ENCODE measurements at places on chromosomes 2 and 18. TPM values are rescaled to one million over a fixed set of nuclear protein-coding genes. Genes with fewer than 3 reads are reported as not detected.

- peak; percentile 38 for DNase-seq
Observed at GRCh38 chr18:79405019-79405780, 9.5 kb downstream of the NFATC1 start.

- no peak for DNase-seq
Observed at GRCh38 chr2:230872151-230872967, 7.6 kb downstream of the ITM2C start.

DNA sequence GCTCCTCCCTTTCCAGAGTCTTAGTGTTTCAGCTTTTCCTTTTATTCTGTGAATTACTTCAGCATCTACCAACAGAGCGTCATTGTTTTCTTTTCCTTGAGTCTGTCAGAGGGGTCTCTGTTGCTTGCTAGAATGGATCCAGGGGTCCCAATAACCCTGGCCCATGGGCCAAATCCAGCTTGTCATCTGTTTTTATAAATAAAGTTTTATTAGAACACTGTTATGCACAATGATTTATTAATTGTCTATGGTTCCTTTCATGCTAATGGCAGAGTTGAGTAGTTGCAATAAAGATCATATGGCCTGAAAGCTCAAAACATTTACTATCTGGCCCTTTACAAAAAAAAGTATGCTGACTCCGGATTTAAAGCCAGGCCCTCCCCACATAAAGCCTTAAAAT lies 58.8 kb downstream of the MRPL35 start:
- no peak for DNase-seq

The NCKAP5 gene
- not detected for polyA plus RNA-seq

DNA sequence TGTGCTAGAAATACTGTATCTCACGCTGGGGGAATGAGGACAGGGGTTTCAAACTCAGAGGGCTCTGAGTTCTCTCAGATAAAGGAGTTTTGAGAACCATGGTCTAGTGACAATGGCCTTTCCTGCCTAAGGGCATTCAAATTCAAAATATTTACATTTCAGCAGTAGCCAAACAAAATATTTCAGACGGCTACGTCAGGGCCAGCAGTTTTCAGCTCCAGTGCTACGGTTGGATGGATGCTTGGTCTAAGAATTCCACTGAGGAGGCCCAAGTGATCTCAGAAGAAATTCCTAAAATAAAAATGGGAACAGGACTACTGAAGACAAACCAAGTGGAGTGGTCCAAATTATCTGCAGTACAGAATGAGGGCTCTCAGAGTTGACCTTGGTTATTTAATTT lies 41.1 kb upstream of the SCG2 start:
- DNase-seq, result no peak

The OR6B2 gene
- not detected for polyA plus RNA-seq

GRCh38 chr2:263774-264492 lies at the start of gene SH3YL1:
SH3YL1 (minus strand) TSS chr2:264032; CDS start chr2:263984, 48 bp downstream.
- DNase-seq, result peak; percentile 74

DNA sequence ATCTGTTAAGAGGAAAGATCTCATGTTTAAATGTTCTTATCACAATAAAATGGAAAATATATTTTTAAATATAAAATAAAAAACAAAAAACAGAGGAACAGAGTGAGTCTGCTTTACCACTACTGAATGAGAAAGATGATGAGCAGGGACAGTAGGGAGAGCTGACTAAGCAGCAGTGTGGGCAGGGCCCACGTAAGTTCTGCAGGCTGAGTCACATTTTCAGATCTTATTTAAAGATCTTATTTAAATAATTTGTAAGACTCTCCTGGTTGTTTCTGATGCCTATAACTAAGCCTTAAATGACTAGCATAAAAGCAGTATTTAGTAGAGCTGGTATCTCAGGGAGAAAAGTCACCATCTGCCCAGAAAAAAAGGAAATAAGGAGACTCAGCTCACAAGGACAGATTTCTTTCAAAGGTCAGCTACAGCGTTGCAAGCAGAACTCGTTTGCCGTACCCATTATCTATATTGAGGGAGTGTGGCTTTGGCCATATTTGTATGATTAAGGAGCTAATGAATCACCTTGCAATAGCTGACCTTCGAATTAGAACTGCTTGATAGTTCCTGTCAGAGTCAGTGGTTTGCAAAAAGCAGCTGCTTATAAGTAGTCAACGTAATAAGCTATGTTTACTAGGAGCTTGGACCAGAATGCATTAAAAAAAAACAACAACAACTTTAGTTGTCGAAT lies 322.1 kb upstream of the CHAC2 start:
- DNase-seq, result no peak

DNA sequence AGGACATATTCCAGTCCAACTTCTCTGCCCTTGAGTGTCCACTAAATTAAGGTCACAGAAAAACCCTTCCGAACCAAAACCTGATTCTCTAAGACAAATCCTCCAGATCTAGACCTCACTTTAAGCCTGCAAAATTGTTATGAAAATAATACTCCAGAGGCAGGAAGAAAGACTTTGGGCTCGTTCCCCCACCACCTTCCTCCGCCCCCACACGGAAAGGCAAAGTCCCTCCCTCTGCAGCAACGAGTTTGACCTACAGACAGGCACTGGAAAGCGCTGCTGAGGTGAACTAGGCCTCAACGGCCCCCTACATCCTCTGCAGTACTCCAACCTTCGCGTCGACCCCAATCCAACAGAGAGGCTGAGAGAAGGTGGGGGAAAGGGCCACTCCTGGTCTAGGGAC lies 808 bp downstream of the ATP5MC3 start:
- peak; percentile 42 for DNase-seq

- DNase-seq, result no peak
Observed at GRCh38 chr18:76767954-76768353, 54.4 kb upstream of the ZNF236 start.

DNA sequence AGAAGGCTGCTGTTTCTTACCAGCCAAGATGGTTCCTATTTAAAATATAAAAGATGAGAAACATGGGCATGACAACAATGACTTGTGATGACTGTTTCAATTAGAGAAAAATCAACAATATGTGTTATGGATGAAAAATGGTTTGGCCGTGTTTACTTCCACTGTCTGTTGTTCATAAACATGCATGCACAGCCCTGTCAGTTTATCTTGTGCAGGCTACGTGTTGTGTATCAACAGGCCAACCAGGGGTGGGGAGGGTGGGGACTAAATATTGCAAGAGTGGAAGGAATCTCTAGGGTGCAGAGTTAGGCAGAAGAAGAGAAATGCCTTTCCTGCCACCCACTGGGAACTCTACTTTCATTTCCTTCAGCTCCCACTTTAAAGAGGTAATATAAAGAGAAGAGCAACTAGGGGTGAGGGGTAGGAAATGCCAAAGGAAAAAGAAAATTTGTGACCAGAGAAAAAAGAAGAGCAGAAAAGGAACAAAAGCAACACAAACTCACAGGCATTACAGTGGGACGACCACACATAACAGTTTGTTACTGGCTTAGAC lies 116.8 kb upstream of the MEIS1 start:
- DNase-seq, result no peak

DNA sequence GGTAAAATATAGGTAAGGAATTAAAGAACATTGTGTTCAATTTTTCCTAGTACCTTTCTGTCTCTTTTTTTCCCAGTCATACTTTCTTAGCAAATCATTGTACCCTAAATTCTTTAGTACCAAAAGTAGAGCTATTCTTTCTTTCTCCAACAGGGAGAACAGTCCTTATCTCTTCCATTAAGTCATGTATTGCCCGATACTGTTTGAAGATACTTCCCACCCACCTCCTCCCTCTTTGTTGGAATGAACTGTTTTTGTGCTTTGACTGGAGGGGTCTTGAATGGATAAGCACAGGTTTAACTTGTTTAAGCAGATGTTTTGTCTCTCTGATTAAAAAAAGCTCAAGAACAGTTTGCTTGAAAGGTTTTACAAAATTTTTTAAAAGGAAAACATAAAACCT lies 41.3 kb downstream of the RAB10 start:
- DNase-seq, result no peak

- no peak for DNase-seq
Observed at GRCh38 chr2:182088681-182089320, 103.1 kb downstream of the PPP1R1C start.

- no peak for DNase-seq
Observed at GRCh38 chr2:172342078-172342477, 85.3 kb upstream of the ITGA6 start.

- no peak for DNase-seq
Observed at GRCh38 chr2:96184188-96184587, 24.4 kb downstream of the STARD7 start.

The SCN3A gene
- polyA plus RNA-seq, result not detected

- DNase-seq, result no peak
Observed at GRCh38 chr2:148273158-148273691, 252.3 kb downstream of the MBD5 start.

The GORASP2 gene
- 111 TPM for polyA plus RNA-seq

DNA sequence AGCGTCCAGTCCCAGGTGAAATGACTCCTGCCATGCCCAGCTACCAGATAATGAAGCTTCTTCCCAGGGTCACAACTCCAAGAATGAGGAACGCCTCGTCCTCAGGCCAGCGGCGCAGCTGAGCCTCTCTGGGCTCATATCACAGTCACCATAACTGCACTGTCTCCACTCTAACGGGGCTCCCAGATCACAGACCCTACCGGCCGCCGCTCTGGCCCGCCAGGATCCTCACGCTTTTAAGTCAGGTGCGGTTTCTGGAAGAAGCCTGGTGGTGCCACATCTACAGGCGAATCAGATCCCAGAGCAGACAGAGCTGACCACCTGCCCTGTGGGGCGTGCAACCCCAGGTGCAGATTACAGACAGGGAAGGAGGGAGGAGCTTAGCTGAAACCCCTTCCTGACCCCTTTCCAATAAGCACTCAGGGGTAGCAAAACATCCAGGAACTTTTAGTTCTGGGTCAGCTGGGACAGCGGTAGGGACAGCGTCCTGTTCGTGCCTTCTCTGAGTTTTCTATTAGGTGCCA lies 3.7 kb upstream of the ACKR3 start:
- no peak for DNase-seq

DNA sequence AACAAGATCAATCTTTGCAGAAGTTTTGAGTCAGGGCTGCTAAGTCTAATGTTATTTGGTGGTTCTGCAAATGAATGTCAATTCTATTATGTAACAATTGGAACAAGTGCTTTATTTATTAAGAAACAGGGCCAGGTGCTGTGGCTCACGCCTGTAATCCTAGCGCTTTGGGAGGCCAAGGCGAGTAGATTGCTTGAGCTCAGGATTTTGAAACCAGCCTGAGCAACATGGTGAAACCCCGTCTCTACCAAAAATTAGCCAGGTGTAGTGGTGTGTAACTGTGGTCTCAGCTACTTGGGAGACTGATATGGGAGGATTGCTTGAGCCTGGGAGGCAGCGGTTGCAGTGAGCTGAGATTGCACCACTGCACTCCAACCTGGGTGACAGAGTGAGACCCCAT lies 13.2 kb upstream of the RNF103 start:
- no peak for DNase-seq

- no peak for DNase-seq
Observed at GRCh38 chr2:19543663-19544383, 185.4 kb upstream of the OSR1 start.

DNA sequence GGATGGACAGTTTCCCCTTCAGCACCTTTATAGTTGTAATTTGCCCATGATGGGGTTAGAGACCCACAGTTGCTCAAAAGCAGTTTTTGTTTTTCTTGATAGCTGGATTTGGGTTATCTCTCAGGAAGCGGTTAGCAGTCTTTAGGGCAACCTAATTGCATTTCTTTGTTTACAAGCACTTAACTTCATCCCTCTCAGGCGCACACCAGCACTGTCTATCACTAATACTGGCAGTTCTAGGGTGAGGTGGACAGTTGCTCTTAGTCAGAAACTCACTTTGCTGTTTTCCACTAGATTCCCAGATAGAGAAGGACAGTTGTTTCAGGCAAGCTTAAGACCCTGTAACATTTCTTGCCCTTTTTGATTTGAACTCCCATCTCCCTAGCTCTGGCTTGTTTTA lies 146.0 kb downstream of the AGAP1 start:
- DNase-seq, result no peak

- DNase-seq, result no peak
Observed at GRCh38 chr2:194842871-194843270, 814.2 kb upstream of the SLC39A10 start.

The RAMP1 gene
- polyA plus RNA-seq, result 10.8 TPM

The MAIP1 gene
- 12.5 TPM for polyA plus RNA-seq

DNA sequence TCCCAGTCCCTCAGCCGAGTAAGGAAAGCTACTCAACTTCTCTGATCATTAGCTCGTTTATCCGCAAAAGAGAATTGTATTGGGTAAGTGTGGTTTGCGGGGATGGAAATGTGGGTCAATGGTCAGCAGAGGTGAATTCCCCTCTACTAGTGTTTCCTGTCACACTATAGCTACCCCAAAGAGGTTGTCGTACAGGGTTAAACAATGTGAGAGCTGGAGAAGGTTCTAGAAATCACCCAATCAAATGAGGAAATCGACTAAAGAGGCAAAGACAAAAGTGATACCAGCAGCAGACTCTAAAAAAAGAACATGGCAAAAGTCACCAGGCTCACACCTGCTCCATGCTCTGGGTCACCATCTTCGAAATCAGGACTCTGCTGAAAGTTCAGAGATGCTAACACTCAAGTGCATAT lies 144.7 kb upstream of the ITGA4 start:
- DNase-seq, result peak; percentile 44

The LRATD1 gene
- not detected for polyA plus RNA-seq

DNA sequence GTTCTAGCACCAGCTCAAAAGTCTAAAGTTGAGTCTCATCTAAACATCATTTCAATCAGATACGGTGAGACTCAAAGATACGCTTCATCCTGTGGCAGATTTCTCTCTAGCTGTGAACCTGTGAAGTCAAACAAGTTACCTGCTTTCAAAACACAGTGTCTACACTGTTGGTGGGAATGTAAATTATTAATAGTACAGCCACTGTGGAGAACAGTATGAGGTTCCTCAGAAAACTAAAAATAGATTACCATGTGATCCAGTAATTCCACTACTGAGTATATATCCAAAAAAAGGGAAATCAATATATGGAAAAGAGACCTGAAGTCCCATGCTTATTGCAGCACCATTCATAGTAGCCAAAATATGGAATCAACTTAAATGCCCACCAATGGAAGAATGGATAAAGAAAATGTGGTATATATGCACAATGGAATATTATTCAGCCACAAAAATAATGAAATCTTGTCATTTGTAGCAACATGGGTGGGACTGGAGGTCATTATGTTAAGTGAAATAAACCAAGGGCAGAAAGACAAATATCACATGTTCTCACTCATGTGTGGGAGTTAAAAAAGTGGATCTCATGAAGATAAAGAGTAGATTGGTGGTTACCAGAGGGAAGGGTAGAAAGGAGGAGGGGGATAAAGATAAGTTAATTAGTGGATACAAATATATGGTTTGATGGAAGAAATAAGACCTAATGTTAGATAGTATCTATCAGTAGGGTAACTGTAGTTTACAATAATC lies 11.7 kb downstream of the UBR3 start:
- no peak for DNase-seq

- DNase-seq, result no peak
Observed at GRCh38 chr2:67479261-67479660, 82.1 kb downstream of the ETAA1 start.

Measured in CD4-positive, alpha-beta memory T cell (primary cell).